ENCODE measurements at places on chromosomes 7 and 10.
A peak's percentile ranks its signal among the peaks of the same experiment; 100 is the strongest.

GRCh38 chr10:36171953-36172940, 530.2 kb upstream of the FZD8 start:
- no peak for DNase-seq

GRCh38 chr7:30616318-30616717, 21.6 kb downstream of the GARS1 start:
- DNase-seq = no peak

- DNase-seq = no peak
These were observed 5.0 kb upstream of the CNOT4 start for GRCh38 chr7:135514856-135515255.

DNA sequence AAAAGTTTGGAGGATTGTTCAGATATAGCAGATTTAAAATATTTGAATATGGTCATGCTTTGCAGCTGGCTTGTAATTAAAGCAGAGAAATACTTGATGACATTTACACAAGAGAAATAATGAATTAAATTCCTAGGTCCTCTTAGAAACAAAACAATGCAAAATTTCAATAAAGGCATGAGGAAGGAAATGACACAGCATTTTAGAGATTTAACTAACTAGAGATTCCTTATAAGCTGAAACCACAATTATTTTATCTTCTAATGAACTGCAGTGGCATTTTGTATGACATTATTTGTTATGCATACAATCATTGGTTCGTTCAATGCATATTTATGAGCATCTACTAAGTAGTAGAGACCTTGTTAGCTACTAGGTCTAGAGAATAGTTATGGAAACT, 490.9 kb downstream of the ZWINT start:
- no peak for DNase-seq

GRCh38 chr10:12781976-12782375, 219.5 kb downstream of the CCDC3 start:
- DNase-seq = no peak

DNA sequence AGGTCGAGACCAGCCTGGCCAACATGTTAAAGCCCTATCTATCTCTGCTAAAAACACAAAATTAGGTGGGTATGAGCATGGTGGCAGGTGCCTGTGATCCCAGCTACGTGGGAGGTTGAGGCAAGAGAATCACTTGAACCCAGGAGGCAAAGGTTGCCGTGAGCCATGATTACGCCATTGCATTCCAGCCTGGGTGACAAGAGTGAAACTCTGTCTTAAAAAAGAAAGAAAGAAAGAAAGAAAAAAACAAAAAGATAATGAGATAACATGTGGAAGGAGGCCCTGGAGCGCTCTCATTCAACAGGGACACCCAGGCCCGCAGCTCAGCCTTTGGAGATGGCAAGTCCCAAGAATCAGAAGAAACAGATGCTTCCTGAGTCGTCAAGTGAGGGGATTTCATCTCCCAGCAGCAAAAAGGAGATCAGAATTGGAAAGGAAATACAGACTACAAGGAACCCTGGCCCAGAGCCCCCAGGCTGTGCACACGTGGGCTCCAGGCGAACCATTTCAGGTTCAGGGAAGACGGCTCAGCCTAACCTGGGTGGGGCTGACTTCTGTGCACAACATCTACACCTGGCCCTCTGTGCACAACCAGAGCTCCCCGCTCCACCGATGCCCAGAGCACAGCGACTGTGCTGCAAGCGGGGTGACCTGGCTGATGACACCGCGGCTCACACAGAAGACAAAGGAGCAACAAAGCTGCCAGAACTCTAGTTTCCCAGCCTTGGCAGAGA, 33.3 kb downstream of the GNA12 start:
- DNase-seq = no peak

DNA sequence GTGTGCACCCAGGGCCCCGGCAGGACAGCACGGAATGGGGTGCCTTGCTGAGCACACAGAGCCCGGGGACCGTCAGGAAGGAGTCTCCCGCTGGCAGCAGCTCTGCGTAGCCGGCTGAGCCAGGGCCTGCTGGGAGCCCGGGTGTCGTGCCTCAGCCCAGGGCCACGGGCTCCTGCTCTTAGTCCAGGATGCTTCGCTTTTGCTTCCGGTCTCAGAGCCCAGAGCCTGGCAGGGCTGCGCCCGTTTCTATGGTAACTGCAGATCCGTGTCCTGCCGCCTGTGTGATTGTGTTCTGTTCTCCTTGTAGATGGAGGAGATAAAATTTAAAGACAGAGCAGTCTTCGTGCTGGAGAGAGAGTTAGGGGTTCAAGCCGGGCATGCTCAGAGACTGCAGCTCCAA, 53.7 kb upstream of the DPYSL4 start:
- no peak for DNase-seq

DNA sequence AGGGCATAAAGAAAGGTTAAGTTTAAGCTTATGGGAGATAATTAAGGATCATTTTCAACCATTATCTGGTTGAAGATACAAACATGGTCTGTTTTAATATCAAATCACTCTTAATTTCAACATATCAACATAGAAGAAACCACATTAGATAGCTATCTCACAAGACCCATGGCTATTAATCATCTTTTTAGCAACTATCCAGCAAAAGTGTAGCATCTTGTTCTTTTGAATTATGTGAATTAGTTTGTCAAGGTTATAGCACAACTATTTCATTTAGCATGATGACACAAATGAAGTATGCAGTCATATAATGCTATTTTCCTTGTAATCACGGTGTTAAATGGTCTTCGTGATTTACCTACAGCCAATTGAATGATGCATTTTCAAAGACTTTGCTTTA, 58.9 kb upstream of the PPP1R9A start:
- no peak for DNase-seq

- no peak for DNase-seq
These were observed 2.7 kb downstream of the SLC4A2 start for GRCh38 chr7:151062111-151062398.

- no peak for DNase-seq
These were observed 5.3 kb downstream of the ZNF273 start for GRCh38 chr7:64908358-64908757.

DNA sequence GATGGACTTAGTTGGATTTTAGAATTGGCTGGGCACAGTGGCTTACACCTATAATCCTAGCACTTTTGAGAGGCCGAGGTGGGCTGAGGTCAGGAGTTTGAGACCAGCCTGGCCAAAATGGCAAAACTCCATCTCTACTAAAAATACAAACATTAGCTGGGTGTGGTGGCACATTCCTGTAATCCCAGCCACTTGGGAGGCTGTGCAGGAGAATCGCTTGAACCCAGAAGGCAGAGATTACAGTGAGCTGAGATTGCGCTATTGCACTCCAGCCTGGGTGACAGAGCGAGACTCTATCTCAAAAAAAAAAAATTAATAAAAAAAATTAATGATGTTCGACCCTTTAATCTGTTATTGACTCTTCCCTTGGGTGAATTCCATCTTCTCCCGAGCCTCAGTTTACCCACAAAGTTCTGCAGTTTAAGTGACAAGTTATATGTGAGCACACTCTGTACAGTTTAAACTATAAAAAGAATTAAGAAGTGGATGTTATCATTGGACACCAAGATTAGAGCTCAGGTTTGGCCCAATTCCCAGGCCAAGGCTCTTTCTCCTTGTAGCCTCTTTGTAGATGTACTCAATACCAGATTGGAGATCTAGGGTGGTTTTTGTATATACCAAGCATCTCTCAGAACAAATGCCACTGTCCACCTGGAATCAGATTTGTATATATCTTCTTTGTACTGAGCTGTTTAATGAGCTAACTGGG, 15.0 kb downstream of the KAT6B start:
- no peak for DNase-seq

- DNase-seq = no peak
These were observed 24.9 kb downstream of the ZNF783 start for GRCh38 chr7:149286811-149287400.

DNA sequence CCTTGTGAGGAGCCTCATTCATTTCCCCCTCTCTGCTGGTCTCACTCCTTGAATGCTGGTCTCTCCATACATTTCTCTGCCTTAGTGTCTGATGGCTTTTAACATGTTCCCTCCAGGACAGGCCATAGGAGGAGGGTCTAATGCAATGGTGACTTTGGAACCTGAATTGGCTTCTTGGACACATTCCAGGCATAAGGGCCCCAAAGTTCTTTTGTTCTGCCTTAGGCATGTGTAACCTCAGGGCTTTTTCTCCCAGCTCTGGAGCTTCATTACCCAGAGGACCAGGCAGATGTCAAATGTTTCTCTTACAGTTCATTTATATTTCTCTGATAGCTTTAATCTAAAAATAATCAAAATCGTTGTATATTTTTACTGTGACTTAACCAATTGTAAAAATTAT, 162.6 kb downstream of the SDK1 start:
- no peak for DNase-seq

- no peak for DNase-seq
These were observed 69.9 kb downstream of the INPP5A start for GRCh38 chr10:132607491-132607890.

DNA sequence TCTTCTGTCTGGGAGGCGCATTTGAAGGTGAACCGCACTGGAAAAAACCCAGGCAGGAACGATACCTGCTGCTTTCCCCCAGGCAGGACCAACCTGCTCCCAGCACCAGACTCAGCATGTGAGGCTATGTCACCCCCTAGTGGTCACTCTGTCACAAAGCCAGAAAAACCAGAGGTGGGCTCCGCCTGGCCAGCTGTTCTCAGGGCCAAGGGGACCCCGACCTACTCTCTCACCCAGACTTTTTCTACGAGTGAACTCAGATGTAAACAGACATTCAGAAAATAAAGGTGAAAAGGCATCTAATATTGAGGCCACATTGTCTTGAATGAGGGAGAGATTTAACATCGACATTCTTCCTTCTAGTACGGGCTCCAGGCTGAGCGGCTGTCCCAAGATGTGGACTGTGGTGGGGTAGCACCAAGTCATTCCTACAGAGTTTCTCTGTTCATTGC, 117.3 kb downstream of the PRKAG2 start:
- DNase-seq = peak; percentile 57

All from HCT116 (cell line).